ENCODE measurements at places on chromosomes 6 and 20.

GRCh38 chr6:18533793-18534192 lies 146.6 kb downstream of the RNF144B start:
- no peak for DNase-seq

GRCh38 chr6:44339301-44339700 lies 3.1 kb upstream of the SPATS1 start:
- no peak for DNase-seq

DNA sequence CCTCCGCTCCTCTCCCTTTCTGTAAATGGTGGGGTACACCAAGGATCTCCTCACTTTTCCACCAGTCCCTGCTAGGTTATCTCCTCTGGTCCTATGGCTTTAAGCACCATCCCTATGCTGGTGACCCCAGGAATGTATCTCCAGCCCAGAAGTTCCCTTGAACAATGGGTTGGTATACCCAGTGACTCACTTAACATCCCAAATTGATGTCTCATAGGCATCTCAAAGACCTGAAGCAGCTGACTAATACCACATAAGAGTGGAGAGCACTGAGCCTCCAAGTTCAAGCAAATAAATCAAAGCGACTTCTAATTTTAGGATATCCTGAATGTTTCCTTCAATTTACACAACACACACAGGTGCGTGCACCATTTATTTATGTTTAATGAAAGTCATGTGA lies 48.3 kb downstream of the ADGRF1 start:
- DNase-seq = no peak

GRCh38 chr6:17758119-17758518 lies 51.4 kb upstream of the NUP153 start:
- no peak for DNase-seq

- DNase-seq = no peak
Observed at GRCh38 chr6:65819152-65819551, 112.1 kb upstream of the EYS start.

DNA sequence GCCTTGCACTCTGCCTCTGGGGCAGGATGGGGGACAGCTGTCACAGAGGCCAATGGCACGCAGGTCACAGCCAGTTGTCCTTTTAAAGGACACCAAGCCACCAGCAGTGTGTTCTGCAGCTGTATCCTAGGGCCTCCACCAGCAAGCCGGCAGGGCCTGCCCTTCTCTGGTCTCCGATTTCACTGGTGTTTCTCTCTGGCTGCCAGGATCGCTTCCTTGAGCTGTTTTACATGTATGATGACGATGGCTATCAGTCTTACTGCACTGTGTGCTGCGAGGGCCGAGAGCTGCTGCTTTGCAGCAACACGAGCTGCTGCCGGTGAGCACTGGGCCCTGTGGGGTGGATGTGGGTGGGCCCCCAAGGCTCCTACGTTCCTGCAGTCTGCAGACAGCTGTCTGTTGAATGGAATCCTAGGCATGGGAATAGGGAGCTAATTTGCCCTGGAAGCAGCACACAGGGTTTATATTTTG lies 22.7 kb upstream of the MAPRE1 start:
- DNase-seq = no peak

DNA sequence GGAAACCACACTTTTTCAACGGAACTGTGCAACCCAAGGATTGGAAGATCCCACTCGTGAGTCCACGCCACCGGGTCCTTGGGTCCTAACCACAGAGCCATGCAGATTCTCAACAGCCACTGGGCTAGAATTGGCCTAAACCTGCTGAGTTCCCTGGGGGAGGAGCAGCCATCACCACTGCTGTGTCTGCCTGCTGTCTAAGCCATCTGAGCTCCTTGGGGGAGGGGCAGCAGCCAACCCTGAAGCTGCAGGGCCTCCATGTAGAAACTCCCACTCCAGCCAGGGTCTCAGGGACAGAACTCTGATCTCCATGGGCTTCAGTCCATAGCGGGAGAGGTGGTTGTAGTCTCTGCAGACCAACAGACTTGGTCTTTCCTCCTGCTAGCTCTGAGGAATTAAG lies 154.6 kb upstream of the VGLL2 start:
- DNase-seq = no peak

- peak; percentile 23 for DNase-seq
Observed at GRCh38 chr6:133553652-133554051, 312.5 kb downstream of the EYA4 start.
